ENCODE measurements at places on chromosomes 3 and 15.

GRCh38 chr15:69200832-69201745, 40.7 kb downstream of the GLCE start:
- DNase-seq = no peak

DNA sequence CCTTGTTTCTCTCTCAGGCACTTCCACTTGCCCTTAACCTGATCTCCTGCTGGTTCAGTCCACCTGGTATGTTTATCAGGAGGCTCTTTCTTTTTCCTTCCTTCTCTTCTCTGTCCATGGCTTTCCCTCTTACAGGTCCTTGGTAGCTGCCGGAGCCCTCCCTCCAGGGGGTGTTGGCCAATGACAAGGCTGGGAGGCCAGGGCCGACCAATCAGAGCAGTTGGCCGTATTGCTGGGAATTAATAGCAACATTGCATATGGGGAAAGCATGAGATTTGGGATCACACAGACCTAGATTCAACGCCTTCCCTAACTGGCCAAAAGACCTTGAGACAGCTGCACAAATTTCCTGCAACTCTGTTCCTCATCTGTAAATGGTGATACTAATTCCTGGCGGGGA, 62.4 kb downstream of the CEMIP start:
- DNase-seq = no peak

- no peak for DNase-seq
Observed at GRCh38 chr3:193978486-193978885, 157.5 kb upstream of the HES1 start.

DNA sequence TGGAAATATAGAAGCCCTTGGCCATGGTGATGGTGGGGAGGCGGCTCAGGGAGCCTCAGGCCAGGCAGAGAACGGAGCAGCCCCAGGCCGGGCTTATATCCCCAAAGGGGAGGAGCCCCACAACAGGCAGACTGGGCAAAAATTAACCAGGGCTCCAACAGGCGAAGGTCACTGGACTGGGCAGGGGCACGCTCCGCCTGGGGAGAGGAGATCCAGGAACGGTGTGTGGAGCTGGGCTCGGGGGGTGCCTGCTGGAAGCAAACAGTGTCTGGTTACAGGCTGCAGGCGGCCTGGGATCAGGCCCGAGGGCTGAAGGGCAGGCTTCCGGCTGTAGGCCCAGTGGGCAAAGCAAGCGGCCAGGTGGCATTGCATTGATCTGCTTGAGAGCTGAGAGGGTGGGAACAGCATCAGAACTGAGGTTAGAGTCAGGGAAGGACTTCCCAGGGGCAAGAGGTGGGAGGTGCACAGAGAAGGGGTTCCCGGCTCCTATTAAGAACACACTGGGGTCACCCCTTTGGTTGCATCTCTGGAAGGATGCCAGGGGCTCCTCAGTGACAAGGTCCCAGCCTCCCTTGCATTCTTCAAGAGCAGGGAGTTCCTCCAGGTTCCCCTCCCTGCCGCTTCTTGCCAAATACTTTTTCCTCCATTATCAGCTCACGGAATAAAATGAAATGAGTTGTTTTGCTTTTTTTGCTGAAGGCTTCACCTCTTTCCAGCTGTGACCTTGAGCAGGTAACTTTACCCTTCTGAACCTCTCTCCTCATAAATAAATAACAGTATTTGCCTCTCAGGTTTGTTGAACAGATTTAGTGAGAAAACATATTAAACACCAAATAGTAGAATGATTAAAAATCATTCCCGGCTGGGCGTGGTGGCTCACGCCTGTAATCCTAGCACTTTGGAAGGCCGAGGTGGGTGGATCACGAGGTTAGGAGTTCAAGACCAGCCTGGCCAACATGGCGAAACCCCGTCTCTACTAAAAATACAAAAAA, 7.8 kb downstream of the ANPEP start:
- peak; percentile 41 for DNase-seq

- no peak for DNase-seq
Observed at GRCh38 chr3:63808633-63809032, 10.5 kb upstream of the C3orf49 start.

DNA sequence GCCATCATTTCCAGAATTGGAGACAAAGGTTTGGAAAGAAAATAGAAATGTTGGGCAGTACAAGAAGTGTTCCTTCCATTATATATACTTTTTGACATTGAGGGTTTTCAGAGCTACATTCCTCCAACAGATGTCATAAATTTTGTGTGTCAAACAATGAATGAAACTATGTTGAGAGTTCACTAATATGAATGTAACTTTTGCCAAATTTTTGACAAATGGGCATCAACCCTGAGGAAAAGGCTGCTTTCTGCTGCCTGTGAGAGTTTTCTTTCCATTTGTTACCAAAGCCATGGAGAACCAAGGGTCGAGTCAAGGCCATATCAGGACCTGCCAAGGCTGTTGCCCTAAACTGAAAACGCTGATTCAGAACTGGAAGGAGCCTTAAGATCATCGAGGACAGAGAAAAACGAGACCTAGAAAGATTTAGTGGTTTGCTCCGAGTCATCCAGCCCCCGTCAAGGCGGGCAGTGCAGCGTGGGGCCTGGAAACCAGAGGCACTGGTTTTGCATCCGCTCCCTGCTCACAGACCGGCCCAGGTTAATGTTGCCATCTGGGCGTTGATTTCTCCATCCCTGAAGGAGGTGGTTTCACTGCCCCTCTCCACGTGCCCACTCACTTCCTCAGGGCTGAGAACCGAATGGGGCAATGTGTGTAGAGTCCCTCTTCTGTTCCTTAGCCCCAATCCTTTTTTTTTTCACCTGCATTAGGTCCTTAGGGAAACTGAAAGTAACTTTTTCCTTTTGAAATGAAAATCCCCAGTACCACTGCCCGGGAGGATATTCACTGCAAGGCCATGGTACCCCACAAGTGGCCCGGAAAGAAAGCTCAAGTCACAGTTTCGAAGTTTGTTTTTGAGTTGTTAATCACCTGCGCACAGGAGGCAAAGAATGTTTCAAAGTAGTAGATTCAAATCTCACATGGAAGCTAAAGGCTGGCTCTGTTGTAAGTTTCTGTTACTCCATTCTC, 32.8 kb downstream of the TPM1 start:
- DNase-seq = no peak

GRCh38 chr3:23811919-23812318, 6.2 kb downstream of the UBE2E1 start:
- DNase-seq = no peak

DNA sequence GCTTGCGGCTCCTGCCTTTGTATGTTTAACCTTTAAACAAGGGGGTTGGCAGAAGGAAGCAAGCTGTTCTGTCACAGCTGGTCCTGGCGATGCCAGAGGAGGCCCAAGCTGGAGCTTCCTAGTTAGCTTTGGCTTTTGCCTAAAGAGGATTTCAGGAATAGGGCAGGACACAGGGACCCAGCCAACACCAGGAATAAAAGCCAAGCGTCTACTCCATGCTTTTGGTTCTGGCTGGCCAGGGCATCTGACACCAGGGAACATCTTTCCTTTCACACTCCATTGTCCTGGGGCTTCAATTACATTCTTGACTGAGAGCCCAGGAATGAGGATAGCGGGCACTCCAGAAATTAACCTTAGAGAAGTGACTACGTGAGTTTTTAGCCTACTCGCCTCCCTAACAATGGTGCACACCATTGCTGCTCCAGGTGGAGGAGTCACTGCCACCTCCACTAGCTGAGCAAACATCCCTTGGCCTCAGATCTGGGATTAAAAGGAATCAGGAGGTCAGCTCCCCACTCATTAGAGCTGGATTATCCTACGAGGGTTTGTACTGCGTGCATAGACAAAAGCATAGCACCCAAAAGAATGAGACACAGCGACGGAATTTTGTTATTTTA, 38.2 kb downstream of the TPM1 start:
- DNase-seq = no peak

GRCh38 chr15:65956899-65957298, 87.6 kb downstream of the RAB11A start:
- DNase-seq = no peak

DNA sequence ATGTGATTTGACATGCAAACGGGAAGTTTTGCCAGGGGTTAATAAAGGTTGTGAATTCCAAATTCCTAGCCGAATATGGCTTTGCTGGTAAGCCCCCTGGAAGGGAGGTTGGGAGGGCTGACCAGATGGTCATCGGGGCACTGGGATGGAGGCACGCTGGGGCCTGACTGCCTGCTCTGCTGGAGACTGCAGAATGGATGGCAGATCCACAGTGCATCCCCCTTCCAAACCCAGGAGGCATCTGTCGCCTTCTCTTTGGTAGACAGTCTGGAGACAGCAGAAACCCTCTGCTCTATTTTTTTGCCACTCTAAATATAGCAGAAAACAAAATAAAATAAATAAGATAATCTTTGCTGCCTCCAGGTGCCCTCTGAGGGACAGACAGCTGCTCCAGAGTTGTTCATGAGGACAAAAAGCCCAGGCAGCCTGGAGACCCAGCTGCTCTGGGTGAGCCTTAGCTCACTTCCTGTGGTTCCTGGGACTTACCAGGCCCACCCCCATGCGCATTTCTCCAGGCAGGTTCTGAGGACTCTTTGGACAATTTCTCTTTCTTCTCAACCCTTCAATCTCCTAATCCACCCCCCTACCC, 6.1 kb upstream of the SPTBN5 start:
- no peak for DNase-seq

- DNase-seq = no peak
Observed at GRCh38 chr15:49606594-49606993, 14.0 kb downstream of the FAM227B start.

GRCh38 chr3:50134367-50134766, 20.8 kb upstream of the SEMA3F start:
- no peak for DNase-seq

- no peak for DNase-seq
Observed at GRCh38 chr3:59580996-59581395, 531.2 kb upstream of the CFAP20DC start.

DNA sequence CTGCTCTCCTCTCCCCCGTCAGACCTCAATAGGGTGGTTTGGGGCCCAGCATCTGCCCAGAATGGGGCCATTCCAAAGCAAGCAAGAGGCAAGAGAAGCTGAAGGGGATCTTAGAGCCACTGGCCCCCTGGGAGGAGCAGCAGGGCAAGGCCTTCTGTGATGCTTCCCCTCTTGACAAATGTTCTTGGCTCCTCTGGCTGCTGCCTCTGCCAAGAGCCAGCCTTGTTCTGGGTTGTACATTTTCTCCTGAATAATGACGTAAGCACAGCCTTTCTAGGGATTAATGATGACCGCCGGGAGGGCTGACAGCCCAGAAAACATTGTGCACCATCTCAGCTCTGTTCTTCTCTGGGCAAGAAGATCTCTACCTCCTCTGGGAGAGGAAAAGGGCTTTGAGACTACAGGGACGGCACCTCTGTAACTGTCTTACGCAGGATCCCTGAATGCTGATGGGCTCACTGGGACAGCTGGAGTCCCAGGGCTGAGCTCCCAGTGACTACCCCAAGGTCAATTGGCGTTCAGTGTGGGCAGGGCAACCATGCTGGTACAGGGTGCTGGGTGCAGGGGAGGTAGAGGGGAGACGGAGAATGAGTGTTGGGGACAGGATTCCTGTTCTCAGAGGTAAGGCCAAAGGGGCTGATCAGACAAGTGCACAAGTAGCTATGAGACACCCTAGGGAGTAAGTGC, 253.3 kb downstream of the FAM43A start:
- DNase-seq = no peak

GRCh38 chr3:120846073-120846472, 61.9 kb upstream of the STXBP5L start:
- DNase-seq = no peak

DNA sequence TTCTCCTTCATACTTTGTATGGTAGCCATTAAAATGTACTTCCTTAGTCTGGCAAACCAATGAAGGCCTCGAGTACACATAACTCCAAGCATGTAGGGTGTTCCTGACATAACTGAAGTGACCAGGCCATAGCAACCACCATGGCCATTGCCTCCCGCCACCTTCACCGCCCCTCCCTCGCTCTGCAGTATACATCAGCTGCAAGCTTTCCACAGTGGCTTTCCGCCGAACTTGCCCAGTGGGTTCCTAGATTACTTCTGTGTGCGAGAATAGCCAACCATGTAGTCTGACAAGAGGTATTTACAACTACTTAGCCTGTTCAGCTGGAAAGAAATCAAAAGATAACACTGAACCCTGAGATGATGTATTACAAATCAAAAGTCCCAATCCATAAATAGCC, 3.4 kb upstream of the CTNNB1 start:
- DNase-seq = no peak

DNA sequence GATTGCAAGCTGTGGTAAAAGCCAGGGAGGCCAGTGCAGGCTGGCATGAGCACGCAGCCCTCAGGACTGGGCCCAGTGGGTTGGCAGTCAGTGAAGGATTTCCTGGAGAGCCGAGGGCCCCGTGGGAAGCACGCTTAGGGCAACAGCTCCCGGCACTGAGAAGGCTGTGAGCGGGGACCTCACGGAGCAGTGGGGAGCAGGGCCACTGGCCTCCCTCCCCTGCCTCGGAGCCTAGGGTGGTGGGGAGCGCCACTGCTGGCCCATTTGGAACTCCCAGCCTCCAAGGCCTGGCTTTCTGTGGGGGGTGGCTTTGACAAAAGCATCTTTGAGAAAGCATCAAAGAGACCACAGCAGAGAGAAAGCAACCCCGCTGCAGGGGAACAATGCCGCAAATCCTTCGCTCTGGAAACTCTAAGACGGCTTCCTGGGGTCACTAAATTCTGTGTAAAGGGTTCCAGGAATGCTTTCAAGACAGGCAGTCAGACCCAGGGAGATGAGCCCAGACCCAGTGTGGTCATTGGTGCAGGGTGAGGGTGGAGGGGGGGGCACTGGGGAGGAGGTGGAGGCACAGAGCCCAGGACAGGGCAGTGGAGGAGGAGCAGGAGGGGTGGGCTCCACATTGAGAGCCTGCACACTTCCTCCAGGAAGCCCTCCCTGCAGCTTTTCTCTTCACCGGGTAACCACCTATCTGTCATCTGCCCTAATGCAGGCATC, 9.5 kb upstream of the APBA2 start:
- no peak for DNase-seq

DNA sequence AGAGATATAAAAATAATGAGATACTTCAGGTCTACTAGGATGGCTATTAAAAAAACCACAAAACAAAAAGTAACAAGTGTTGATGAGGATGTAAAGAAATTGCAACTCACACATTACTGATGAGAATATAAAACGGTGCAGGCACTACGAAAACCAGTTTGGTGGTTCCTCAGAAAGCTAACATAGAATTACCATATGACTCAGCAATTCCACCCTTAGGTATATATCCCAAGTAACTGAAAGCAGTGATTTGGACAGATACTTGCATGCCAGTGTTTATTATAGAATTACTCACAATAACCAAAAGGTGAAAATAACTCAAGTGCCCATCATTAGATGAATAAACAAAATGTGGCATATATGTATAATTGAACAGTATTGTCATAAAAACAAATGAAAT, 87.5 kb upstream of the MELTF start:
- DNase-seq = no peak

- no peak for DNase-seq
Observed at GRCh38 chr3:141275032-141275422, 43.4 kb downstream of the PXYLP1 start.

DNA sequence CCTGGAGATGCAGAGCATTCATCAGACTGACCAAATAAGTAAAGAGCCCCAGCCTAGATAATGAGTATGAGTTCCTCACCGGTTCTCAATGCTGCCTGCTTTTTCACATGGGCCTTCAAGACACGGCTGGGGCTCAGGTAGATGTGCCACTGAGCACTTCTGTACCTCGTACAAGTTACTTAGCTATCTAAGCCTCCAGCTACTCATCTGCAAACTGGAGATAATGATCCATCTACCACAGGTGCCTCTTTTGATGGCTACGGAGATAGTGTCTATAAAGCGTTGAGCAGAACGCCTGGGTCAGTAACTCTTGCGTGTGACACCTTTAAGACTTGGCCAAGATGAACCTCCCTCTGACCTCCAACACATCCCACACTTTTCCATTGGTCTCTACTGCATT, 56.3 kb downstream of the CCR4 start:
- DNase-seq = no peak

GRCh38 chr3:113952921-113953320, 5.1 kb downstream of the ZDHHC23 start:
- DNase-seq = no peak

- DNase-seq = no peak
Observed at GRCh38 chr3:60594025-60594424, 657.2 kb downstream of the FHIT start.
